ENCODE measurements at places on chromosomes 3 and 15.
A peak's percentile ranks its signal among the peaks of the same experiment; 100 is the strongest.

GRCh38 chr3:173660645-173661299, 263.2 kb downstream of the NLGN1 start:
- DNase-seq: peak; percentile 13

GRCh38 chr3:37501571-37502313, 327.4 kb upstream of the LRRFIP2 start:
- no peak for DNase-seq

- no peak for DNase-seq
Observed at GRCh38 chr3:194225988-194226663, 90.2 kb downstream of the HES1 start.

GRCh38 chr3:46707601-46708011, 6.4 kb downstream of the TMIE start:
- DNase-seq: no peak

GRCh38 chr15:92336419-92336987, 57.2 kb upstream of the ST8SIA2 start:
- no peak for DNase-seq

DNA sequence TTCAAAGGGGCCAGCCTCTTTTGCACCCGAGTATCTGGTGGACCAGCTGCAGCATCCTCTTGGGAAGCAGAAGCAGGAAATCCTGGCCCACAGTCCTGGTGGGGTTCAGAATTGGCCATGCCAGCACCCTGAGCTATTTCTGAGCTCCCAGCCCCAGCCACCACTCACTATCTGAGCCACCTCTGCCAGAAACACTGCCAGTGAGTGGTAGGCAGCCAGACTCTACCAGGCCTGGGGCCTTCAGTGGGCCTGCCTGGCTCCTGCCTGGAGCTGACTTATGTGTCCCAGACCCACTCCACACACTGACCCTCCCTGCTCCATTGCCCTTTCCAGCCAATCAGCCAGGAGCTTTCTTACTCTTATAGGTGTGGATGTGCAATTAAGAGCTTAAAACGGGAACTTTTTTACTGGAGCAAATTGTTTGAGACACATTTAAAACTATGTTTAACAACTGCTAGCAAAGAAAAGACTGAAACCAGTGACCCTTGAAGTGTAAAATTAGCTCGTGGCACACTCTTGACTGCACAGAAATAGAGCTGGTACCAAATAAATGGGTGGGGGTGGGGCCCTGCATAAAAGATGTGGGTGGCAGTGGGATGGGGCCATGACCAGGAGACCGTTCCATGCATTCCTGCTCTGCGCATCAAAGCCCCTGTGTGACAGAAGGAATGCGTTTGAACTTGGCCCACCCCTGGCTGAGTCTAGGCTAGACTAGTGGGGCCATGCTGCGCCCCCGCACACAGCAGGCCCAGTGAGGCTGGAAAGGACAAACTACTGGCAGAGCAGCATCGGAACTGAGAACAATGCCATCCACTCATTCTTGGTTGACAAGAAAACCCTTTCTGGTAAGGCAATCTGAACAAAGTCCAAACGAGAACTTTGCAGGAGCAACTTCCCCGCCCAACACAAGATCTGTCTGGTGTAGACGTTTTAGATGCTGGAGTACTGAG, 48.0 kb downstream of the CTNNB1 start:
- no peak for DNase-seq

GRCh38 chr3:45884368-45885201, 1.8 kb upstream of the CCR9 start:
- no peak for DNase-seq

GRCh38 chr3:34582055-34582454, 783.6 kb downstream of the PDCD6IP start:
- no peak for DNase-seq

Data from non-pigmented ciliary epithelial cell (primary cell).